ENCODE measurements at places on chromosomes 16 and 17.

DNA sequence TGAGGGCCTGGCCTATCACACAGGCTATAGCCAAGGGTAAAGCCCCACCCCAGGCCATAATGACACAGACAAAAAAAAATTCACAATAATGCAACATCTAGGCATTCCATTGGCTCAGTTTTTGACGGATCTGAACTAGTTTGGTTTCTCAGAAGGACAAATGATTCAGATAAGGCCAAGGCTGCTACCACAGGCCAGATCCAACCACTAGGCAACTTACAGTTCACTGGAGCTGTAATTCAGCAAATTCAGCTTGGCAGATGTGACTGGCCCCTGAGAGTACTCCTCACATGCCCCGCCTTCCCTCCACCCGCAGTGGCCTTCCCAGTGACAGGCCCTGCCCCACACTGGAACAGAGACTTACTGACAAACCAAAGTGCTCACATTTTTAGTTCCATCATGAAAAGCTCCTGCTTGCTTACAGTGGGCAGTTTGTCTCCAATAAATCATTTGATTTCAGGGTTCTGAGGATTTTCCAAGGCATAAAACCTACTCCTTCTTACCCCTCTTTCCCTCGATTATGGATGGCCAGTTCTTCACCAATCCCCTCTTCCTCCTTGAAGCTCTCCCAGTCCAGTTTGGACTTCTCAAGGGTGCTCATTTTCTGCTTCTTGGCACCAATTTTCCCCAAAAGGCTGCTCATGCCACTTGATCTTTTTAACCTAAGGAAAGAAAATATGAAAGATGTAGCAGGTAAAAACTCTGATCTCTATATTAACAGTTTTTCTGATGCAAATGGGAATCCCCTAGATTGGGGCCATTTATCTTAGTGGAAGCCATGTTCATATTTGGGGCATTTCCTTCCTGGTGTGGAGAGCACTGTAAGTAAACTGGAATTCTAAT, 53.3 kb upstream of the BCAR1 start:
- DNase-seq: no peak

DNA sequence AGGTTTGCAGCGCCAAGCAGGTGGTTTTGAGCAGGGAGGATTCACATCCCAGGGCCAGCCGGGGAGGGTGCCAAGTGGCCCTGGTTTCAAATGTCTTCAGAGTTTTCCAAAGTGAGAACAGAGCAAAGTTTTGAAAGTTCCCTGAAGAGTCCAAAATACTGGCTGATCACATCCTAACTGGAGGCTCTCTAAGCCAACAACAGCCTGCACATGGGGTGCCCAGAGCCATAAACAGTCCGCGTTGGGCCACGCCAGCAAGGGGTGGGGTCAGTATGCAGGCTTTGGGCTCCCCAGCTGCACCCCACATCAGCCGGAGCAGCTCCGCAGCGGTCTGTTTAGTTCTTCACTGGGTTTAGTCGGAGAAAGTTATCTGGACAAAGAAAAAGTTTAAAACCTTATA, 150.9 kb downstream of the C16orf95 start:
- no peak for DNase-seq

DNA sequence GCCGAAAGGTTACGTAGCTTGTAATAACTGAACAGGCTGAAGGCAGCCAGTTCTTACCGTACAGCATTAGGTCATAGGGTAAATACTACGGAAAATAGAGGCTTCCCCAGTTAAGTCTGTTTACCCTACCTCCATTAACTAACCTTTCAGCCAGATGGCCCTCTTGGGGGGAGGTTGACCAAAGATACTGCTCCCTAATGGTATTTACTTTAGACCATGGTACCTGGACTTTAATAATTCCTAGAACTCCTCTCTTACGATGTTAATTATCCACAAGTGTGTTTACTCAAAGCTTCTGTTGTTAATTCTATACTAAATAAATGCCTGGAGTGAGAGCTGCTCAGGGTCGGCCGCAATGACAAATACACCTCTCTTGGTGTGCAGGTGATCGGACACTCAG, 9.8 kb upstream of the ADAT1 start:
- DNase-seq: no peak

DNA sequence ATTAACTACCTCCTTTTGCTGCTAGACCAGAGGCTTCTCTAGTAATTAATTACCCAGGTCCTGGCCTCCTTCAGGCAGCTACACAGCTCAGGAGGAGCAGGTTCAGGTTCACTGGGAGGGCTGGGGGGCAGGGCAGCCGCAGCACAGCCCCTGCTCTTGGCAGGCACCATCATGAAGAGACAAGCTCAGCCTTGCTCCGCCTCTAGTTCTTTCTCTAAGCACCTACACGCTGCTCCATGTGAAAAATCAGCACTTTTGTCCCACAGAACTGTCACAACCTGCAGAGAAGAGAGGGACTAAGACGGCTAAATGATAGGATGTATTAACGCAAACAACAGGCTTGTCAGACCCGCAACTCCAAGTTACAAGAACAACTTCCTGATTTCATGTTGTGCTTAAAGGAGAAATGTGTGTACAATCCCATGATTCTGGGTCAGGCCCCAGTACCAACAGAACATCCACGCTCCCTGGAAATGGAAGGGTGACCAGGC, 53.4 kb downstream of the GRB2 start:
- DNase-seq: no peak

GRCh38 chr17:37133136-37133535, 184.4 kb downstream of the AATF start:
- DNase-seq: no peak
